ENCODE measurements at places on chromosomes 13 and 19.
A peak's percentile ranks its signal among the peaks of the same experiment; 100 is the strongest.

- no peak for DNase-seq
Observed at GRCh38 chr19:16033721-16034120, 42.6 kb upstream of the TPM4 start.

- no peak for DNase-seq
Observed at GRCh38 chr13:27644302-27644701, 22.6 kb downstream of the POLR1D start.

DNA sequence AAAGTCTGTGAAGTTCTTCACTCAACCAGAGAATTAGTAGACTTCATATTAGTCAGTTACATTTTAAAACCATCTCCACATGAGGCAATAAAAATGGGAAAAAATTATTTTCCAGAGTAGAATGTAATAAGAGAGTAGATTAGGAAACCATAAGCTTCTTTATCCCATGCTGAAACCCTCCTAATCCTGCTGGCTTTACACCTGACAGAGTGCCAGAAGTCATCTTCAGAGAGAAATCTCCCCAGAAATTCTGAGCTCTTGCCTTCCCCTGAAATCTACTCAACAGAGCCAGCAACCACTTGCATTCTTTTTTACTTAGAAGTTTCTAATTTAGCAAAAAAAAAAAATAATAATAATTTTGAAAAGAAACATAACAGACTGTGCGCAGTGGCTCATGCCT is 279.9 kb downstream of the NHLRC3 start:
- DNase-seq, result no peak

DNA sequence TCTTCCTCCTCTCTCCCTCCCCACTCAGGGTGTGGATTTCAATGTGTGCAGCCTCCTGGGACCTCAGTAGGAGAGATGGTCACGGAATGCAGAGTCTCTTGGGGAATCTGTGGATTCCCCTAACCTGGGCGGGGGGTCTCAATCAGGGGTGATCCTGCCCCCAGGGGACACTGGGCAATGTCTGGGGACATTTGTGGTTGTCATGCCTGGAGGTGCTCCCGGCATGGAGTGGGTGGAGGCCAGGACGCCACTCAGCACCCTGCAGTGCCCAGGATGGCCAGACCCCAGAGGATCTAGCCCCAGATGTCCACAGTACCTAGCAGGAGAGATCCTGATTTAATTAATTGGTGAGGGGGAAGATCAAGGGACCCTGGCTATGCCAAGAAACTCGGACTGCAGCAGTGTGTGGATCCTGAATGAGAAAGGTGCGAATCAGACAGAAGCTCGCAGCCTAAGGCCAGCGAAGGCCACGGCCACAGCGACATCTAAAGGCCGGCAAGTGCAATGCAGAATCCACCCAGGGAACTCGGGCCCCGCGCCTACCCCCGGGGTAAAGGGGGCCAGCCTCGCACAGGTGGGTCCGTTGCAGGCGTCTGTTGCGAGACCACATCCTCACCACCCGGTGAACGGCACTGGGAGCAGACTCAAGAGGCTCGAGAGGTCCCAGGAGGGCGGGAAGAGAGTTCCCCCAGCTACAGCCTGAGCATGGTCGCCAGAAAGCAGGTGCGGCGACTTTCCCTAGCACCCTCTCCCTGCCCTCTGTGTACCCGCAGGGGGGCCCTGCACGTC is 88.8 kb downstream of the GNG7 start:
- DNase-seq, result no peak

GRCh38 chr13:110524541-110525257 is 36.8 kb downstream of the RAB20 start:
- DNase-seq, result no peak

DNA sequence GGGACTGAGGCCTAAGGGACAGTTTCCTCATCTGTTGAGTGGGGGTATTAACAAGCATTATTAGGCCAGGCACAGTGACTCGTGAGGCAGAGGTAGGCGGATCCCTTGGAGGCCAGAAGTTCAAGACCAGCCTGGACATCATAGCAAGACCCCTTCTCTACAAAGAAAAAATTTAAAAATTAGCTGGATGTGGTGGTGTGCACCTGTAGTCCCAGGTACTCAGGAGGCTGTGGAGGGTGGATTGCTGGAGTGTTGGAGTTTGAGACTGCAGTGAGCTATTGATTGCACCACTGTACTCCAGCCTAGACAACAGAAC is 11.3 kb upstream of the FOSB start:
- no peak for DNase-seq

- DNase-seq, result peak; percentile 66
Observed at GRCh38 chr19:55643003-55643886, at the start of gene ZNF581. Gene ZNF581, plus strand, starts transcription at chr19:55643649. Its CDS starts 923 bp downstream, at chr19:55644572.

GRCh38 chr19:55579766-55580621 is 654 bp downstream of the ZNF579 start:
- DNase-seq, result no peak

GRCh38 chr19:703651-704446 is 4.9 kb upstream of the PALM start:
- DNase-seq, result no peak

GRCh38 chr19:2808129-2808941 is 11.3 kb upstream of the ZNF554 start:
- no peak for DNase-seq

- no peak for DNase-seq
Observed at GRCh38 chr13:52797176-52797575, 51.3 kb downstream of the PCDH8 start.

GRCh38 chr19:49880162-49880869 is 2.8 kb downstream of the TBC1D17 start:
- DNase-seq, result no peak

DNA sequence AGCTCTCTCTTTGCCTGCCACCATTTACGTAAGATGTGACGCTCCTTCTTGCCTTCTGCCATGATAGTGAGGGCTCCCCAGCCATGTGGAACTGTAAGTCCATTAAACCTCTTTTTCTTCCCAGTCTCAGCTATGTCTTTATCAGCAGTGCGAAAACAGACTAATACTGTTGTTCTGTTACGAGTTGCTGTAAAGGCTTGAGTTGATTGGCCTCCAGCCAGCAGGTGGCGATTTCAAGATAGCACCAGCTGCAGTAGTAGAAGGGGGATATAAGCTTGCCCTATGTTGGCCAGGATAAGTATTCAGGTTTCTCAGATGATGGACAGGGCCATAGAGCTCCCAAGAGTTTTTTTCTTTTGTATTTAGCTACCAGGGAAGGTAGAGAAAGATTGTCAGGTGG is 385.5 kb downstream of the MZT1 start:
- DNase-seq, result no peak

DNA sequence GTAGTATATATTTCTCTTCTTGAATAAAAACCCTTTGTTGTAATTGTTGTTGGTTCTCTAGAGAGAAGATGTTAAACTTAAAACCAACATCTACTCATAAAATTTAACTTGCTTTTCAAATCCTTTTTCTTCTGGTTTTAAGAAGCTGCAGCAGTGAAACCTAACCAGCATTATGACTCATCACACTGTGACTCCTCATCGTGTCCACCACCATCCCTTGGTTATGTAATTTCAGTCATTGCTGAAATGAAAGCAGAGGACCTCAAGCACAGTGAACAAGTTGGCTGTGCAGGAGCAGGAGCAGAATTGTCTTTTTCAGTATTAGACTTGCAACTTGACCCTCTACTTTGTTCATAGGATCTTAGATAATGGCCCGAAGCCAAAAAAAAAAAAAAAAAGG is 64.9 kb upstream of the HTR2A start:
- no peak for DNase-seq

DNA sequence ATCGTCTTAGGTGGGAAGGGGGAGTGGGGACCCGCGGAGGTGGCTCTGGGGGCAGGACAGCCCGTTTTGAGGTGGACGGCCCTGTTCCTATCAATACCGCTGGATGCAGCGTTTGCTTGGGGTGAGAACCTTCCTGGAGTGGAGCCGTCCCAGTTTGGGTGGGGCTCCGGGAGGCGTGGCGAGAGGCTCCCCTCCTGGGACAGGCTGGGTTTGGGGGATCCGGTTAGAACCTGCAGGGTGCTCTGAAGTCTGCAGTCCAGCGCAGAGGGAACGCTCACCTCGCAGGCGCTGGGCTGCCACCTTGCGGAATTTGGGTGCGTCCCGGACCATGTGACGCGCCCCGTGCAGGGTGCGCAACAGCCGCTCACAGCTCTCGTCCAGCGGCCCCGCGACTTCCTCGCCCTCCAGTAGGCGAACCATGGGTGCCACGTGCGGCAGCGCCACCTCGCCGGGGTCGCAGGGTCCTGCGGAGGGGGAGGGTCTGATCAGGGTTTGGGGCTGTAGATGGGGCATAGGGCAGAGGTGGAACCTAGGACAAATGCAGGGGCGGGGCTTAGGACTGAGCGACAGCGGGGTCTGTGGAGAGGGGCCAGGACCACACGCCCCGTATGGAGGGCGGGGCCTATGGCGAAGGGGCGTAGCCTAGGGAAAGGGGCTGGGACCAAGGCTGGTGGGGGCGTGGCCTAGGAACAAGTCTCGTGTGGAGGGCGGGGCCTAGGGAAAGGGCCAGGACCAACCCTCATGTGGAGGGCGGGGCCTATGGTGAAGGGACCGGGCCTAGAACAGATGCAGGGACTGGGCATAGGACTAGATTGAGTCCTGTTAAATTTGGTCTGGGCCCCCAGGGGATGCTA is 13.8 kb downstream of the SH2D3A start:
- DNase-seq, result no peak

DNA sequence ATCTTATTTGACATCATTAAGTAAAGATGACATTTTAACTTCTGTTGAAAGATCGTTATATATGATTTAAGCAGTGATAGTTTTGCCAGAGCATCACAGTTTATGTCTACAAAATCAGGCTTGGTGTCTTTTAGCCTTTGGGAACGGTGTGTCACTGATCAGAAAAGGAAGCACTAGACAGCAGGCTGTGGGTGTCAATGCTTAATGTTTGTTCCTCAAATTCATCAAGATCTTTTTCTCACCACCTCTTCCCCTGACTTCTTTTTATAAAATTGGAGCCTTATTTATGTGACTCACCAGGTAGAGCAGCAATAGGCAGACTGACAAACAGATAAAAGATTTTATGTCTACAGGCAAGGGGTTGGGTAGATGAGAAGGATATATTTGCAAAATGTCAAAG is 1558.5 kb downstream of the EFNB2 start:
- no peak for DNase-seq

GRCh38 chr19:18698321-18699167 is 15.1 kb downstream of the CRTC1 start:
- DNase-seq, result no peak

GRCh38 chr13:34004676-34005075 is 186.7 kb downstream of the RFC3 start:
- no peak for DNase-seq

DNA sequence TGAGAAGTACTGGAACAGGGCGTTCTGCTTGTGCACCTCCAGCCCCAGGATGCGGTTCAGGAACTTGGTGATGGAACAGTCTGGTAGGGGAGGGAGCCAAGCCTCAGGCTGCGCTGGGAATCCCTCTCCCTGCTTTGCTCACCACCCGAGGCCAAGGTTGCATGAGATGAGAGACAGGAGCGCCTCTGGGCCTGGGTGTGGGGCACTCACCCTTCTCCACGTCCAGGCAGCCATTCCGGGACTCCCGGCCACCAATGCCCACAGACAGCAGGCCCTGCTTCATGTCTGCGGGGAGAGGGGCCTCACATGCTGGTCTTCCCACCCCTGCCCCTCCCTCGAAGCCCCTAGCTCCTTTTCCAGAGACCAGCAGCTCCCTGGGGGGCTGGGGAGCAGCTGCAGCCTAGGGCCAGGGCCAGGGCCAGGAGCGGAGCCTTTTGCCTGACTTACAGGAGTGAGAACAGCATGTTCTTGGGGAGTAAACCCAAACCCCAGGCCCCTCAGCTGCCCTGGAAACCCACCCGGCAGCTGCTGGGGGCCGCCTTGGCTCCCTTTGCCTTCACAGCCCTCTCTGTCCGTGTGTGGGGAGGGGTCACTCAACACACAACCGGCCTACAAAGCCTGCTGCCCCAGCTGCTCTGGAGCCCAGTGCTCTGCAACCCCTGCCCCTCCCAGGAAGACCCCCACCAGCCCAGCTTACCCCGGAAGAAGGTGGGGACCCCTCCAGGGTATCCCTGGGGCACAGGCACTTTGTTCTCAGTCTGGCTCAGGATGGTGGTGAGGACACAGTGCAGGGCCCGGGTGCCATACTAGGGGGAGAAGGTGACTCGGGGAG is 7.2 kb downstream of the GPX4 start:
- no peak for DNase-seq

- DNase-seq, result no peak
Observed at GRCh38 chr19:36797786-36798108, 25.1 kb upstream of the ZNF850 start.

DNA sequence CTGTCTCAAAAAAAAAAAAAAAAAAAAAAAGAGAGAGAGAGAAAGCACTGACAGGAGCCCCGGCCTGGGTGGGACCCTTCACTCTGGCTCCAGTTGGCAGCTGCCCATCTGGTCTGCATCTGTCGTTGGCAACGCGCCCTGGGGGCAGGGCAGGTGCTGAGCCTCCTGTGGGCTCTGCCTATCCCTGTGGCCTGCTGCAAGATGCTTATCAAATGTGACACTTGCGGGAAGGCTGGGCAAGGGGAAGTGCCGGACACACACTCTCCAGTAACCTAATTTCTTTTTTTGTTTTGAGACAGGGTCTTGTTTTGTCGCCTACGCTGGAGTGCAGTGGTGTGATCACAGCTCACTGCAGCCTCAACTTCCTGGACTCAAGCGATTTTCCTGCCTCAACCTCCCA is 10.7 kb upstream of the KPTN start:
- no peak for DNase-seq

DNA sequence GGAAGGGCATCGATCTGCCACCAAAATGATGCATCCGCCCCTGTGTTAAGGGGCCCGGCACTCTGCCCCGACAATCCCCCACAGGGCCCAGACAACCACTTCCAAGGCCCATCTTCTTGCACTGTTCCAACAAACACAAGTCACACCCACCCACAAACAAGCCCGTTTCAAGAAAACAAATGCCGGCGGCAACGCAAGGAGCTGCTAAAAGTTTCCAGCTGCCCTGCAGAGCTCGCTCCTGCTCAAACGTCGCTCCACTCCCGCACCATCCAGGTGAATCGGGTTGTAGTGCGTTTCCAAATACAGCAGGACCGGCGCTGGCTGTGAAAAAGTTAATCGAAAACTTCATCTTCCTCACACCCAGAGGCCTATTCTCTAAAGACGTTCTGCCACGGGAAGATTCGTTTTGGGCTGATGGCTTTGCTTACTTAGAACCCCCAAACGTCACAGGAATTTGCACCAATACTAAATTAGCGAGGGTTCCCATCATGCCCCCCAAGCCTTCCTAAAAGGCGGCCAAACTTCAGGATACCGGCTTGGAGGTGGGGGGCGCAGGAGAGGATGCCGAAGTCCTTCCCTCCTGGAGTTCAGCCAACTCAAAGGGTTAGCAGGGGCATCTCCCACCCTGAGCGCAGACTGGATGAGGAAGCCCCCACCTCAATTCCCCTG is 107.4 kb upstream of the DOCK9 start:
- DNase-seq, result no peak

GRCh38 chr13:21476893-21477472 is 17.9 kb upstream of the ZDHHC20 start:
- DNase-seq, result peak; percentile 85

DNA sequence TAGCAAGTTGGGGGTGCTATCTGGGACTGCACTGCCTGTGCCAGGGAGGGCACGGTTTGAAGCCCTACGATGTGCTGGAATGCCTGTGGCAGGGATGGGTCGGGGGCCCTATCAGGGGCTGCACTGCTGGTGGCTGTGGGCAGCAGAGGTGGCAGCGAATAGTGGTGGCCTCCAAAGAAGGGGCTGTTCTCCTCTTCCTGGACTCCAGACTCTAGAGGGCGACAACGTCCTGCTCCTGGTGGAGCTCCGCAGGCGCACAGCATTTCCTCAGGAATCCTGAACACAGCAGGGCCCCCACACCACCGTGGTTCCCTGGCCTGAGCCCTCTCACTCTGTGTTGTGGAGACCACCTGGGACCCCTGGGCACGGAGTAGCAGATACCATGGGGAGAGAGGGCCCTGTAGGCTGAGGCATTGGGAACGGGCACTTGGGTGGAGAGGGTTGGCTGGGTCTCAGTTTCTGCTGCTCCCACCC is 145.6 kb downstream of the TNFRSF19 start:
- DNase-seq, result no peak

All from substantia nigra (tissue), 51 donors.